ENCODE measurements at places on chromosomes 7 and 10.

- no peak for DNase-seq
Observed at GRCh38 chr7:124712017-124712416, 53.6 kb downstream of the GPR37 start.

DNA sequence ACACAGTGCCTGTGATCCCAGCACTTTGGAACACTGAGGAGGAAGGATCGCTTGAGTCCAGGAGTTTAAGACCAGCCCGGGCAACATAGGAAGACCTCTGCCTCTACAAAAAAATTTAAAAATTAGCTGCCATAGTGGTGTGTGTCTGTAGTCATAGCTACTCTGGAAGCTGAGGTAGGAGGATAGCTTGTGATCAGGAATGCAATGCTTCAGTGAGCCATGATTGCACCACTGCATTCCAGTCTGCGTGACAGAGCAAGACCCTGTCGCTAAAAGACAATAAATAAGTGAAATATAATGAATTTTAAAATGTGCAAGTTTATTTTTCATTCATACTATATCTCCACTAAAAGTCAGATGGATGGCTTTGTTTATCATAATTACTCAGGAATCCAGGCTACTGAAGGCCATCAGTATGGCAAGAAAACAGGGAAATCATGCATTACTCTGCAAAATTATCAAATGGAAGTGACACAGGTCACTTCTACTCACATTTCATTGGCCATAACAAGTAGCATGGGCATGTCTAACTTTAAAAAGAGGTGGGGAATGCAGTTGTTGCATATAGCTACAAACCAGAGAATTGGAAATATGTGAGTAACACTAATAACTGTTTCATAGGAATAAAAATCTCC lies 32.9 kb upstream of the FAM3C start:
- DNase-seq = no peak

DNA sequence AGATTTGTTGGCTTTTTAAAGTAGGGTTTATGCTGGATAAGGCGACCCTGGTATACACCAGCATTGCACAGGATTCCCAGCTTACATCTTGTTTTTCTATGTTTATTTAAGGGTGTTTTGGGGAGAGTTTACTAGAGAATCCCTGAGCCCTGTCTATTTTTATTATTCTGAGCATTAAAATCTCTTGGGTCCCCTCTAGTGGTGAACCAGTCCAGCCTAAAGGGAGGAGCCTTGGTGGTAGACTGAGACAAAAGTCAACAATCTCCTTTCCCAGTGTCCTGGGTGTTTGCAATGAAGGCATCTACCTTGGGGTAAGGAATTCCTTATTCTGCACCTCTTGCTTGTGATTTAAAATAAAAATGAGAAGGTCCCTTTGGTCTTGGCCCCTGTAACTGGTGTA lies 38.2 kb downstream of the ANTXRL start:
- DNase-seq = no peak

DNA sequence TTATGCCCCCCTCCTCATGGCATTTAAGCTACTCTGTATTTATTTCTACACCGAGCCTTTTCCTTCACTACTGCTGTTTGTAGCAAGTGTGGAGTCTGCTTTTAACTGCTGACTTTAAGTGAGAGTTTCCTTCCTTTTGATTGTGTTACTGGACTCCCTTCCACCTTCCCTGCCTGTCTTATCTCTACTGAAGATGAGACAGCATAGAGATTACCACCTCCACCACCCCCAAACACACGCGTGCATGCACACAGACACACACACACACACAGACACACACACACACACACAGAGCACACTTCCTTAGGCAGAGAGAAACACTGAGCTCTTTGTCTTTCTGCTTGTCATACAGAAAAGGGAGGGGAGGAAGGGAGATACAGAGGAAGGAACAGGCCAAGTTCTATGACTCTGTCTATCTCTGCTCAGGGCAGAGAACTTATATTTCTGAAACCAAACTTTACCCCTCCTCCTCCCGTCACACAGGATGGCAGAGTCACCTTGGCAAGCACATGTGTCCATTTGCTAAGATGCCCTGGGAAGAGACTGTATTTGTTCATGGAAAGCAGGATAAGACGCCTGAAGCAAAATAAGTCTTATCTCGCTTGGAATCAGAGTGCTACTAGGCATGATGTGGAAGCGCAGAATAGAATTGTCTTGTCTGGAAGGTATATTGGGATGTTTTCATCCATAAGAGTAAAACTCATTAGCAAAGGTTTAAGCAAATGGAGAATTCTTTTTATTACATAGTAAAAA lies 81.8 kb upstream of the CAV2 start:
- DNase-seq = no peak

GRCh38 chr10:53846809-53847208 lies 954.2 kb downstream of the PCDH15 start:
- no peak for DNase-seq

DNA sequence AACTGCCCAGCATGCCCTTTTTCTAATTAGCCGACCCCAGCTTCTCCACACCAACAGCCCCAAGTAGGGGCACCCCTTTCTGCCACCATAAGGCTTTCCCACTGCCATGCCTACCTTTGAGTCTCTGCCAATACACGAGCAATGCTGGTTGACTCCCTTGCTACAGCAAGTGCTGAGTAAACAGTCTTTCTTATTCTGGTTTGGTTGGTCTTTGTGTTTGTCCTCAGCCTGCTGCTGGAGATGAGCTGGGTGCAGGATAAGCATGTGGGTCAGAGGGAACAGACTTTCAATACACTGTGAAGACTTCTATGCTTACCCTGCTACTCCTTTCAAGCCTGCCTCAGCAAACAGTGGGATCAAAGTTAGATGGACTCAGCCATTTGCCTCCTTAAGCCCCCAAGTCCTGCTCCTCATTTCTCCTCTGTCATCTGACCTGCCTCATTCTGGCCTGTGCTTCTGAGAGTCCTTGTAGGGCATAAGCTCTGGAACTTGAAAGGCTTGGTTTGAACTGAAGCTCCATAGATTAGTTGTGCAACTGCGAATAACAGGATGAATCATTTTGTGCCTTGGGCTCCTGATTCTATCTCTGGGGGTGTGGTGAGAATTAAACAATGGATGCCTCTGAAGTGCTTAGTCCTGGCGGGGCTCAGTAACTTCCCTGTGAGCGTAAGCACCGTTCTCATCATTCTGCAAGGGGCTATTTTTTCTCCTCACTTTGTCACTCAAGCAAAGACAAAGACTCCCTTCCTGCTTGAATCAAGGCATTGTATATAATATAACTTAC lies 533.8 kb upstream of the DPP6 start:
- DNase-seq = no peak

DNA sequence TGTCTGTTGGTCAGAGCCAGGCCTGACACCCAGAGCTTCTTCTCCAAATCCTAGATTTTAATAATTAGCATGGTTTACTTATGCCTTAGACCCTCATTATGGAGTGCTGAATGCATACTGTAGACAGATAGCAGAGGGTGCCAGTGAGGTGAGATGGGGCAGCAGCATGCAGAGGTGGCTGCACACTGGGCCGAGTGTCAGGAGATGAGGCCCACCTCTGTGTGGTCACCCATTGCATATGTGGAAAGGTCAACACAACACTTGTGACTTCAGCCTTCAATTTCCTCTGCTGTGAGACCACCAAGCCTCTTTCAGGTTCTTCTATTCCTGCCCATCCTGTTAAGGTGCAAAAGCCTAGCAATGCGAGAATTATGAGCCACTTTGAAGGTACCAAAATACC lies 39.7 kb upstream of the NMT2 start:
- DNase-seq = no peak

GRCh38 chr10:21199501-21199900 lies 302.4 kb upstream of the NEBL start:
- DNase-seq = no peak

DNA sequence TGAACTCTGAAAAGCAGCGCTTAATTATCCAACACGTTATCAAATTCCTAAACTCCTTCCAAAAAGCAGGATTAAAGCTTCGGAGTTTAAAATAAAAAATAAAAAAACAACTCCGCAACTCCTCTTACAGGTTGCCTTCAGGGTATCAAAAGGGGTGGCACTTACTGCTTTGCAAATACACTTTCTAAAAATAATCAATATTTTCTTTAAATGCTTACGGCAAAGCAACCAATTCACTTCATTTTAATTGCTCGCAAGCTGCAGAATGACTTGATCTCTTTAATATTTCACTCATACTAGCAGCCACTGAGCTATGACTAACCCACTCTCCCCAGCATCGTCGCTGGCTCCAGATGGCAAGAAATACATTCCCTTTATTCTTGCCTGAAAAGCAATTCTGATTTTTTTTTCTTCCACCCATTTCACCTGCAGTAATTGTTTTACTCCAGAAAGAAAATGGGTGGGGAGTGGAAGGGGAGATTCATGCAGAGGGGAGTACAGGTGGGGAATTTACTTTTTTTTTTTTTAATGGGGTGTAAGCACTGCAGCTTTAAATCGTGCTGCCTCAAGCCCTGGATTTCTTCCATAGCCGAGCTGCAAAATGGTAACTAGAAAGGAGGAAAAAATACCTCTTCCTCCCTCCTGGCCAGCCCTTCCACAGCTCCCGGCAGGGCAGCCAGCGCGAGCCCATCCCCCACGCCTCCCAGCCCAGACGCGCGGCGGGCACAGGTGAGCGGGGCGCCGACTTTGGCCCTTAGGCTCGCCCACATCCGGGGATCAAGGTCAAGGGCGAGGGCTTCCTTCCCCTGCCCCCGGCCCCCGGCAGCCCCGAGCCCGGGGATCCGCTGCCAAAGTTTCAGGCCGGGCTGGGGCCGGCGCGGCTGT lies 54.2 kb upstream of the FHIP2A start:
- DNase-seq = no peak

DNA sequence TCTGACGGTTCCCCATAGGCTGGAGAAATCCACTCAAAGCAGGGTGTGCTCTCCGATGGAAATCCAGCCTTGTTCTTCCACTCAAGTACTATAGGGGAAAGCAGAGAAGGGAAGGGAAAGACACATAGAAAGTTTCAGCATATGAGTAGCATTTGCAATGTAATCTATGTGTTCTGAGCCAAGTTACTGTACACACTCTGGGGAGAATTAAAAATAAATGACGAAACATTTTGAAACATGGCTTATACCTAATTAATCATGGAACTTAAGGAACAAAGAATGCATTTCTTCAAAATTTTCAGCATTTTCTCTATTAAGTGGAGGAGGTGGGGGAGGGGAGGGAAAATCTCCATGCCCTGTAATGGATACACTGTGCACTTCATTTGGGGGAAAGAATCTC lies 198.1 kb upstream of the HABP2 start:
- DNase-seq = no peak

- no peak for DNase-seq
Observed at GRCh38 chr10:12503311-12503710, 154.0 kb downstream of the CAMK1D start.

GRCh38 chr7:127527561-127527960 lies 57.8 kb downstream of the GCC1 start:
- no peak for DNase-seq

GRCh38 chr7:117171106-117171505 lies 151.8 kb downstream of the WNT2 start:
- no peak for DNase-seq

DNA sequence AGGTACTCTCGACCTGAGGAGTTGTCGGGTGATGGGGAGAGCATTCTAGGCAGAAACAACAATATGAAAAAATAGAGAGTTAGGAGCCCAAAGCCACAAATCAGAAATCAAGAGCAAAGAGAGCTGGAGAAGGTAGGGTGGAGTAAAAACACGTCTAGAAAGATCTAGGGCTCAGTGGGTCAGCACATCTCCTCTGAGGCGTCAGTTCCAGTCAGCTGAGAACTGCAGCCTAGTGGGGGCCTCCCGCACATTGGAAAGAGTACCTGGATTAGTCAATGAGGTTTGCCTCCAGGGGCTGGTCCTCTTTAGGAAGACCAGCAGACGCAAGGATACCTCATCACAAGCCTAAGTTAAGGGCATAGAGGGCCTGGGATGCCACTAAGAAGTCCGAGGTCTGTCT lies 113.2 kb upstream of the LANCL2 start:
- DNase-seq = no peak

DNA sequence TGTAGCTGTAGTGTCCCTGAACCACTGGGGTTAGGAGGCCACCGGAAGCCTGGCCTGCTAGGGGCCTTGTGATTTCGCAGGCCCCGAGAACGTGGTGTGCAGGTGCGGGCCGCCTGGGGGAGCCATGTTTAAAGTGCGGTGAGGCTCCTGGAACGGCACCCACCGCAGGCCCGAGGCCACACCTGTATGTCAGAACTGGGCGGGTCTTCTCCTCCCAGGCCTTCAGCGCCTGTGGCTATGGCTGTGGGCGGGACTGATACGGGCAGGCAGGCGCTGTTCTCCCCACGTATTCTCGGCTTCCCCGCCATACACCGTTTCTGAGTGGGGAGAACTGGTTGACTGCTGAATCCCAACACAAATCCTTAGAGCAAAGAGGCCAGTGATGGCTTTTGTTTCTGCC lies 74.8 kb downstream of the DNAJB6 start:
- peak; percentile 21 for DNase-seq

- no peak for DNase-seq
Observed at GRCh38 chr7:114048386-114049235, 129.8 kb upstream of the PPP1R3A start.

DNA sequence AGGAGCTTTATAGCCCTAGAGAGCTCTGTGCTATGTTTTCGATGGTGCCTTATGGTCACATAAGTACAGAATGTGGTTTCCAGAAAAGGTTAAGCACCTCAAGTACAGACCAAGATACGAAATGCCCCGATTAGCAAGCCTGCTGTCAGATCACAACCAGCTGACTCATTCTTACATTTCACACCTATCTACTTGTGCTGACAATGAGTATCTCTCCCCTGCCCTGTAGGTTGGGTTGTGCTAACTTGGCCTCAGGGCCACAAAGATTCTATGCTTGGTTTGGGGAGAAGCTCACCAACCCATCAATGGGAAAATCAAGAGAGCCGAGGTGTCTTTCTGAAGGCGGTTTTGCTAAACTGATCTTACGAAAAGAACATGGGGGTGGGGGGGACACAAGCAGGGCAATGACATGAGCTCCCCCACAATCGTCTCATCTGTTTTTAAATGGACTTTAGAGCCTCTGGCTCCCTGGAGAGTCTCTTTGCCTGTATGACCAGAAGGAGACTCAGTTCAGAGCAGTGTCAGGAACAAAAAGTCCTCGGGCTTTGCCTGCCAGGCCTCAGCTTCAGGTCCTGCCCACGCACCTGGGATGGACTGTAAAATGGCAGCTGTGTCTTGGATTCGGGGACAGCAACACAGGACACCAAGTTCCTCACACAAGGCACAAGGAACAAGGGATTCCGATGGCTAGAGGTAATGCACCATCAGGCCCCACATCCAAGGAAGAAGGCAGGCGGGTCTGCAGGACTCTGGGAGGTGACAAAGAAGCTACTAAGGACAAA lies 55.1 kb downstream of the FAM53B start:
- DNase-seq = peak; percentile 24

Data from stimulated activated CD8-positive, alpha-beta memory T cell treated with anti-CD3 and anti-CD28 coated beads, Interleukin-4, amount 100 ng/mL, for 1 hour (primary cell).